ENCODE measurements at places on chromosomes 6 and 20.

GRCh38 chr6:41697861-41698781 lies 37.3 kb downstream of the TFEB start:
- DNase-seq, result no peak

GRCh38 chr6:167093922-167094432 lies 28.9 kb upstream of the CCR6 start:
- peak; percentile 72 for DNase-seq

- DNase-seq, result peak; percentile 88
These were observed 2.0 kb downstream of the MYB start for GRCh38 chr6:135183002-135183531.

GRCh38 chr20:44251284-44251683 lies 4.2 kb downstream of the GDAP1L1 start:
- DNase-seq, result no peak

DNA sequence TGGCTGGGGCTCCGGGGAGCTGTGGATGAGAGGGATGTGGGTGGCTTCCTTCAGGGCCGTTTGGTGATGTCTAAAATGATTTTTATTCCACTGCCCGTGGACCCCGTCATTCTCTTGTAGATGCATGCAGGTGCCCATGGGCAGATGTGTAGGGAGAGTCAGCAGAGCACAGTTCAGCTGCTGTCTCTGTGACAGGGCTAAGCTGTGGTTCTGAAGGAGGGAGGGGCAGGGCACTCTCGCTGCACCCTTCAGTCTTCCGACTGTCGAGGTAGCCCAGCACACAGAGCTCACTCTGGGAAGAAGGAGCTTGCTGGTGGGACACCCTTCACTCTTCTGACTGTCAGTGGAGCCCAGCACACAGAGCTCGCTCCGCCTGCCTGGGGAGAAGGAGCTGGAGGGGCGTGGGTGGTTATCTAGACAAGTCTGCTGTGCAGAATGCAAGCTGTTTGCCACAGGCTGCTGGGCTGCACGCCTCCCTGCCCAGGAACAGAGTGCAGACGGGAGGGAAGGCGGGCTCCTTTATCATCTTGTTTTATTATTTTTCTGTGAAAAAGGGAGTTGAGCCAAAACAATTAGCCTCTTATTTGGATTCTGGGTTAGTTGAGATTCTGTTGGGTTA lies 28.4 kb upstream of the ADRM1 start:
- no peak for DNase-seq

DNA sequence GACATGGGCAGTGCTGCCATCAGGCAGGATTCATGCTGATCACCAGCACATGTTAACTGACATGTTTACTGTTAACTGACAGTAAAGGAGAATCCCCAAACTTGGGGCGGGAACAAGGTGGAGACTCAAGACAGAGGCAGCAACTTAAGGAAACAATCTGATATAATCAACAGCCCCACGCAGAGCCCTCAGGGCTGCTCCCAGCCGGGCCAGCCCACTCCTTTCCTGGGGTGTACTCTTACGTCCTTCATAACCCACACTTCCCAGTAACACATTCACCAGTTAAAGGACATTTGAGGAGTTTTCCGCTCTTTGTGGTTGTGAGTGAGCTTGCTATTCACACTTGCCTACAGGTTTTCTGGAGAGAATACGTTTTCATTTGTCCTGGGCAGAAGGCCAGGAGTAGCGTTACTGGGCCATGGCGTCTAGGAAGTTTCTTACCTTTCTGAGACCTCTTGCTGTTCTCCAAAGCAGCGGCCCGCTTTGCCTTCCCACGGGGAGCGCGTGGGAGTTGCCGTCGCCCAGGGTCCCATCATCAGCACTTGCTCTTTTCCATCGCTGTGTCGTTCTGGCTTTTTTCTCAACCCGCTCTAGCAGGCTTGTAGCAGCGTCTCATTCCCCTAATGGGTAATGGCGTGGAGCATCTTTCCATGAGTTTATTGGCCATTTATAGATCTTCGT lies 56.4 kb downstream of the FOXF2 start:
- no peak for DNase-seq

DNA sequence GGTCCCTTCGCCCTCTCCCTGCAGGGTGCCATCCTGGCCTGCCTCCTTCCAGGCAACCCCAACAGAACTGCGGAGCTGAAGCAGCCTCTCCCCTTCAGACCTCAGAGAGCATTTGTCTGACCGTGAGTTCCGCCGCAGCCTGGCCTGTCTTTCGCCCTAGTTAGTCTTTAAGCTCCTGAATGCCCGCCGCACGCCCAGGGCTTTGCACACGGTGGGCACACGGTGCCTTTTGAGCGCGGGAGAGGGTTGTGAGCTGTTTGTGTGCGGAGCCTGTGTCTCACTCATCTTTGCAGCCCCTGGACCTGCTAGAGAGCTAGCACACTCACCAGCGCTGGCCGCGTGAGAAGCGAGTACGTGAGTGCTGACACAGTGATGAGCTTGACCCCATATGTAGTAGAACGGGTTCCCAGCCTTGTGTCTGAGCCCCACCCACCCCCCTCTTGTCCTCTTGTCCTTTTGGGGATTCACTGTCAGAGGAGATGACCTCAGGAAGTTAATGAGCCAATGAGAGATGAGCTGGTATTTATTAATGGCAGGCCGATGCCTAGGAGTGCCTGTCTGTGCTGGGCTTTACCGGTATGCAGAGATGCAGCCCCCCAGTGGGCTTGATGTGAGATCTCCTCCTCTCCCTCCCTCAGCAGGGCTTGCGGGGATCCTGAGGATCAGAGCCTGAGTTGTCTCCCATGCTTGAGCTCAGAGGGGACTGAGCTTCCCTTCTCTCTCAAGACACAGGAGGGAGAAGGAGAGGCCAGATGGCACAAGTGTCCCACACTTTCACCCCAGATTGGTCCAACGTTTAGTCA lies 249.2 kb downstream of the FARS2 start:
- DNase-seq, result no peak

- no peak for DNase-seq
These were observed 84.2 kb upstream of the BMP2 start for GRCh38 chr20:6683021-6683977.

GRCh38 chr20:32891491-32891890 lies 32.8 kb downstream of the EFCAB8 start:
- DNase-seq, result no peak

DNA sequence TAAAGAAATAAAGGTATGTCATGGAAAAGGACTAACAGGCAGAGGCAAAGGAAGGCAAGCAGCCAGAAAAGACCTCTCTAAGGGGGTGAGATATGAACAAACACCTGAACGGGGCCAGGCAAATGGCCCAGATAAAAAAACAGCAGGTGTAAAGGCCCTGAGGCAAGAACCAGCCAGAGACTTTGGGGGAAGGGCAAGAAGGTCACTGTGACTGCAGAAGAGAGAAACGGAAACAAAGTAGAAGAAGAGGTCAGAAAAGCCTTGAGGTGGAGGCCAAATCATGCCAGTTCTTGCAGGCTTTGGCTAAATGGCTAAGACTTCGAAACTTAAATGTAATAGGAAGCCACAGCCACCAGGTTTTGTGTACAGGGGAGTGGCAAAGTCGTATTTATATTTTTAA lies 30.8 kb downstream of the KIF16B start:
- no peak for DNase-seq

DNA sequence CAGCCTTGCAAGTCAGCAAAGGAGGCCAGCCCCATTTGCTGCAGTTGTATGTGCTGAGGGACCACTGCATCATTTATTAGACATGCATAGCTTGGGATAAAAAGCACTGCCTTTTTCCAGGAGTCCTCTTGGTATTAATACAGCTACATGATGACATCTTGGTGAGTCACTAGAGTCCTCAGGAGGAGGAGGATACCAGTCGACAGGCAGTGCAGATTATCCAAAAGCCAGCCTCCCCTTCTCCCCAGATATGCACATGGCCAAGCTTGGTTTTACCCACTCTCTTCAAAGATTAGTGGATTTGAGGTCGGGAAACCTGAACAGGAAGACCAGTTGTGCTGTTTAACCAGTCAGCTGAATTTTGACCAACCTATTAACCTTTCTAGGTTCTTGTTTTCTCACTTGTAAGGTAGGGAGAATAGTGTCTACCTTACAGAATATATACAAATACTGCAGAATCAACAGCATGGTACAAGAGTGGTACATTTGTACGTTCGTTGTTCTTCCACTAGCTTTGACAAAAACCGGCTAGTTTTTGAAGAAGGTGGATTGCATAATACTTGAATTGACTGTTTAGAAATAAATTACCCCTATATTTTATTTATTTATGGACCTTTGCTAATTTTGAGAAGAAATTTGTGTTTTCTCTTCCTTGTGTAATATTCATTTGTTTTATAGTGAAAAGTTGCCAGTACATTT lies 31.9 kb downstream of the VAPB start:
- DNase-seq, result no peak

- no peak for DNase-seq
These were observed 4.1 kb downstream of the GUCA1B start for GRCh38 chr6:42190554-42191183.

DNA sequence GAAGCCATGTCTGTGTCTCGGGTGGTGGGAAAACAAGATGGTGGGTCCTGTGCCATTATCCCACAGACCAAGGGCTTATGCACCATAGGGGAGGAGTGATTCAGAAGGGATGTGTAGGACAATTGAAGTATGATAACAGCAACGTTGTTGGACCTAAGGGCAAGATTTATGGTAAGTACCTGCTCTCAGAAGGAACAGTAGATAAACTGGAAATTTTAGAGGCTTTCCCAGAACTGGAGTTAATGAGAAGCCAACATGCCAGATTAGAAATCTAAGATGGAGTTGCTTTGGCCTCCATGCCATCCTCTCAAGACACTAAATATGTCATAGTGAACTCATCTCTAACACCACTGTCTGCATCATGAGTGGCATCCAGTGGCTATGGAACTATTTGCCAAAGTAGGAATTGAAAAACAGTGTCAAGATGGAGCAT lies 84.7 kb upstream of the MYLIP start:
- DNase-seq, result no peak

- DNase-seq, result no peak
These were observed 40.7 kb upstream of the SLC17A4 start for GRCh38 chr6:25713824-25714223.

GRCh38 chr6:53335224-53335994 lies 13.3 kb downstream of the ELOVL5 start:
- DNase-seq, result no peak

DNA sequence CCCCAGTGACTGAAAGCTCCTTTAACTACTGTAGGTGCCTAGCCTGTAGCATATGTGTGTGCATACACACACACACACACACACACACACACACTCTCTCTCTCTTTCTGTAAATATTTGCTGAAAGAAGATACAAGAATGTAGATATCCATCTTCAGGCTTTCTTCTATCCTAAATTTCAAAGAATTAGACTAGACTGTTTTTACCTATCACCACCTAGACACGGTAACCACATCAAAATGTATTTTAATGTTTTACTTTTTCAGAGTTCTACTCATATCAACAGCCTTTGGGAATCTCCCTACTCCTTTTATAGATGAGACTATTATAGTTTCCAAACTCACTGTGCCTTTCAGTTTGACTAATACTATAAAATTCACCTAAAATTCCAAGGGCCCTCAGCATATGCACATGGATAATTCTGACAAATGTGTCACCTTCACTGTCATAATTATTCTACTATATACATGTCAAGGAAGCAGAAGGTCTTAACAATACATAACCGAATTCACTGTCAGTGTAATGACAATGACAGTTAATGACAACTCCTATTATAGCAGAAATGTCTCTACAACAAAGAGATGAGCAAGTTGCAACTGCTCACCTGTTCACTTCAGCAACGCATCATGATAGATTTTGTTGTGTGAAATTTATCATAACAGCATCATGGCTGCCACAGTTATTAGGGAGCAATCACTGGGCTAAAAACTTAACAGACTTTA lies 236.5 kb downstream of the GMPR start:
- no peak for DNase-seq

DNA sequence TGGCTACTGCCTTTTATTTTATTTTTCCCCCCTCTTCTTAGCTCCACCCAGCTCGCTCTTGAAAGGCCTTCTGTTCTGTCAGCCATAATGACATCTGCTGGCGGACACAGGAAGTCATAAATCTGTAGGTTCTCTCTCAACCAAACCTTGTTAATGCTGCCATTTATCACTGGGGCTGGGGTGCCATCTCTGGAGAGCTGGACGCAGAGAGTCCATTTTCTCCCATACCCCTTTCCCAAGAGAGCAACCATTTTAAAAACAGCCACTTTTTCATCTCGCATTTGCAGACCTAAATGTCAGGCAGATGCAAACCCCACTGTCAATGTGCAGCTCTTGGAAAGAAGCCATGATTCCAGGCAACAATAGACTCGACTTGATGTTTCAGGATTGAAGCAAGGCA lies 13.0 kb upstream of the TSHZ2 start:
- DNase-seq, result peak; percentile 8

DNA sequence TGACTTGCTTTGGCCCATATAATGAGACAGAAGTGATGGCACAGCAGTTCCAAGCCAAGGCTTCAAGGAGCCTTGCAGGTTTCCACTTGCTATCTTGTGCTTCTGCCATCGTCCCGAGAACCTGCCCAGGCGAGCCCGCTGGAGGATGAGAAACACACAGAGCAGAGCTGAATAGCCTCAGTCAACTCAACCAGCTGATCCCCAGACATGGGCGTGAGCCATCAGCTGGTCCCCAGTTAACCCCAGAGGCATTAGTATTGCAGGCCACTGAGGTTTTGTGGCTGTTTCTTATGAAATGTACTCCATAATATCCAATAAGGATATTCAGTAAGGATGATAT lies 81.7 kb upstream of the SHLD1 start:
- no peak for DNase-seq

DNA sequence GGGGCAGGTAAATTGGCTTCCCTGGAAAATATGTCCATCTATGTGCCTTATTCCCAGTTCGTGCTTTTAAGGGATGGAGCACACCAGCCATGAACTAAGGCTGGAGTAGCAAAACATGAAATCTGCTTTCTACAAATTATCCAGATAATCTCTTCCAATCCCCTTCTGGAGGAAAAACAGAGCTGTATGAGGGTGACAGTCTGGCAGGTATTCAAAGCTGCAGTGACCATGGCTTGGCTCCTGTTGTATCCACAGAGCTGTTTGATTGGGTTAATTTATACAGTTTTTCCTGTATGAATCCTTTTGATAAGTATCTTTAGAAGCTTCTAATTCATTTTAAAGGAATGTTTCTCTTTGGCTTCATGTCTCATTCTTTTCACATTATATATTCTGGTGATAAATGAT lies 144.4 kb downstream of the AIG1 start:
- no peak for DNase-seq

- DNase-seq, result no peak
These were observed 107.2 kb downstream of the ASXL1 start for GRCh38 chr20:32465092-32465900.

GRCh38 chr6:142716097-142716496 lies 228.9 kb downstream of the HIVEP2 start:
- peak; percentile 91 for DNase-seq

Measured in NB4 (cell line).